ENCODE measurements at places on chromosomes 1 and 21.

- peak; percentile 4 for DNase-seq
Observed at GRCh38 chr1:219215477-219215876, 41.8 kb downstream of the LYPLAL1 start.

DNA sequence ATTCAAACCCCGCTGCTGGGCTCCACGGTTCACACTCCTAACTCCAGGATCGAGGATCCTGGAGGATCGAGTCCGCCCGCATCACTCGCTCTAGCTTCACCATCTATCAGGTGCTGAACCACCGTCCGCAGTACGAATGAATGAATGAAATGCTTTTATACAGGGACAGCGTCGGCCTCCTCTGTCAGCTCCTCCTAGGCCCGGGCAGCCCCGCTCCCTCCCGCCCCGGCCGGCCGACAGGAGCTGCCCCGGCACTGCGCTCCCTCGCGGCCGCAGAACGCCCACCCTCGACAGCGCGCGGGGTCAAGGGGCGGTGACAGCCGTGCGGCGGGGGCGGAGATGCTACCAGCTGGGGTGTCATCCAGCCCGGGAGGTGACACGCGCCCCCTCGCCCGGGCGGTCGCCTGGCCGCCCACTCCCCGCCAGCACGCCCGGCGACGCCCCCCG, 520 bp downstream of the ZBTB17 start:
- peak; percentile 72 for DNase-seq

DNA sequence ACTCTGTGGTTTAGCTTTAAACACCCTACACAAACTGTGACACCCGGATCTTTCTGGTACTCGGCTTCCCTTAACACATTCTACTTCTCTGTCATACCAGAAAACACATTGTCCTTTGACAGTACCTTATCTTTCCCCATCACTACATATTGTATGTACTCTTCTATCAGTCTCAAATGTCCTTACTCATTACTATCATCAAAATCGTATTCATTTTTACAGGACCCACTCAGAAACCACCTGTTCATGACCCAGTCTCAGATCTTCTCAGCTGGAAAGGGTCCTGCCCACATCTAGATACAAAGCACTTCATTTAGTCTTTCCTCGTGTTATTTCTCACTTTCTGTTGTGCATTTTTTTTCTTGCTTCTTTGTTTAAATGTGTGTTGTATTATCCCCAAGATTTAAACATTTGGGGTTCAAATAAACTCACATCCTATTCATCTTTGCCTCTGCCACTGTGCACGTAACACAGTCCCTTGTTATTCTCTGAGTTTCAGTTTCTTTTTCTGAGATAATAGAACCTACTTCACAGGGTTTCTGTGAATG, 27.7 kb downstream of the CD34 start:
- no peak for DNase-seq

GRCh38 chr1:36182734-36183133, 26.8 kb downstream of the MAP7D1 start:
- no peak for DNase-seq

DNA sequence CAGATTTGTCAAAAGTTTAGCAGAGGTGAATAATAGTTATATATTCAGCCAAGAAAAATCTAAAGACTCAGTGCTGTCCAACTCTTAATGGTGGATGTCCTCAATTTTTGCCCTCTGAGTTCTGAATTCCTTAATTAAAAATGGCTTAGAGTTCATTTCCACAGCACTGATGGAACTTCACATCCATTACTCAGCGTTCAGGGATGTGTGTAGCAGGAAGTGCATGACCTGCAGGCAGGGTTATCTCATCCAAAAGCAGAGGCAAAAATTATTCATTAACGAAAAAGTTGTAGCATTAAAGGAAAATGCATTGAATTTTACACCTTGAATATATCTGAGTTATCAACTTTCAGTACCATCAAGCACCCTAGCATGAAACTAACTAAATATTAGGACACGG, 96.7 kb downstream of the ZP4 start:
- no peak for DNase-seq

DNA sequence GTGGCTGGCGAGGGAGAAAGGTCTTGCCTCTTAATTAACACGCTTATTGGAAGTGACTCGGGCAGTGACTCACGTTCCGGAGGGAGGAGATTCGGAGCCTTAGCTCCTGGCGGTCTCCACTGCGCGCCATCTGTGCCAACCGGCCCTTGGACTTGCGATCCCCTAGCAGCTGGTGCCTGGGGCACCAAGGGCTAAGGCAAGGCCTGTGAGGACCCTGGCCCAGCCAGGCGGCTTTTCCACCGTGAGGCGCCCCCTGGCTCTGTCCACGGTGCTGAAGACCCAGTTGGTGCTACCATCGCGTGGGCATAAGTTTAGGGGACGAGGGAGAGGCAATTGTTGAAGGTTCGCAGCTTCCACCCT, 1.3 kb upstream of the SYT6 start:
- DNase-seq, result peak; percentile 68

DNA sequence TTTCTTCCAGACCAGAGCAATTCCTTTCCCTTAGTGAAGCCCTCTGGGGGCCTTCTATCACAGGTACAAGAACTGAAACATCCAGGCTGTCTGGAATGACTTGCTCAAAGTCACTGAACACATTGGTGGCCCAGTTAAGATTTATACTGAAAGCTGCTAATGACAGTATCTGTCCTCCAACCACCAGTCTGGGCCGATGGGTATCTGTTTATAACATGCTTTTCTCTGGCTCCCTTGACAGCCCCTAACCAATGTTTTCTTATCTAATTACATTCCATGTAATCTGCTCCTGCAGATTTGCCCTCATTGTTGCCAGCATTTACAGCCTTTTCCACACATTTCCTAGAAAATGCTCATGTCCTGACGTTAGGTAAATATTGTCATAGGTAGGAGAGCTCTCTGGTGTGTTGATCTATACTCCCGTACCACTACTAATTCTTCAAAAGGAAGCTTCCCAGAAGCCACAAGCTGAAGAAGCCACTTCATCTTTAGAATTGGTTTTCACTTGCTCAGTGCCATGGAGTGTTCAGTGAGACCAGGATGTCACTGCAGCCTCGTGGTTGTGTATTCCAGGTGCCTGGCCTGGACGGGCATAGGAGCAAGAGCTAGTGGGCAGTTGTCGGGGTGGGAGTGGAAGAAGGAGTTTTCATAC, 163.9 kb downstream of the TSEN15 start:
- no peak for DNase-seq

DNA sequence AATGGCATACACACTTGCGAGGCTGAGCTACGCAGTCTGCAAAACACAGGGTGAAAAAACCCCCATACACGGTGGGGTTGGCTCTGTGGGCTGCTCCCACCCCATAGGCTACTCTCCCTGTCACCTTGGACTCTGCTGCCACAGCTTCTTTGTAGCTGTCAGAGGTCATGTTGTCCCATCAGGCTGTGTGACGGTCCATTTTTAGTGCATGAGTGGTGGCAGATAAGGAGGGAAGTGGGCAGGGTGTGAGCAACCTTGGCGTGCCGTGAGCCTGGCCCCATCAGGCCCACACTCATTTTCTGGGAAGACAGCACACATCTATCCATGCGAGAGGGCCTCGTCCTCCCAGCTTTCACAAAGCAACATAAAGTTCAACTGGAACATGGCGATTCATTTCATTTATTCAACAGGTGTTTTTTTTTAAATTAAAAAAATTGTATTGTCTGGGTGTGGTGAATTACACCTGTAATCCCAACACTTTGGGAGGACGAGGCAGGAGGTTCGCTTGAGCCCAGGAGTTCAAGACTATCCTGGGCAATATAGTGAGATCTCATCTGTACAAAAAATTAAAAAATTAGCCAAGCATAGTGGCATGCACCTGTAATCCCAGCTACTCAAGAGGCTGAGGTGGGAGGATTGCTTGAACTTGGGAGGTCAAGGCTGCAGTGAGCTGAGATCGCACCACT, 9.5 kb downstream of the GPR137B start:
- no peak for DNase-seq

GRCh38 chr1:91572044-91572443, 71.4 kb downstream of the CDC7 start:
- DNase-seq, result no peak

DNA sequence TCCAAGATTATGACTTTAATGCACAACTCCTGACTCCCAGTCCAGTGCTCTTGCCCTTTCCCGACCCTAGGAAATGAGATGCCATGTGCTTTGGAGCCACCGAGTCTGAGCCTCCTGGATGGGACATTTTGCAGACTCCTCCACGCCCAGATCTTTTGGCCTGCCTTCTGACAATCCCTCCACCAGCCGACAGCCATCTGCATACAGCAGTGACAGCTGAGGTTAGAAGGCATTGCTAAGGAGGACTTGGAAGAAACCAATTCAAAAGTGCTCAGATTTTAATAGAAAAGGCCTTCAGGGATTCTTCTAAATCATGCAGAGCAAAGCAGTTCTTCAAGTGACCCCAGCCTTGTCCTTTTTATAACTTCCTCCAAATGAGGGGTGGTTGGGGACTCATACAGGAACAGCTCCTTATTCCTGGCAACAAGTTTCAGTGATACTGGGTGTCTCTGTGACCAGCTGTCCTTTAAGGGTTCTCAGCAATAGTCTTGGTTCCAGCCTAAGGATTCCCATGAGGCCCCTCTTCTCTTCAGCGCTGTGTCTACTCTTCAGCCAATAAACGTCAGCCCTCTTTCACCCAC, 369.3 kb downstream of the PBX1 start:
- no peak for DNase-seq

GRCh38 chr1:215987092-215987875, 420.2 kb downstream of the KCTD3 start:
- DNase-seq, result peak; percentile 24

GRCh38 chr1:201749059-201749690, 79.8 kb upstream of the IPO9 start:
- no peak for DNase-seq

GRCh38 chr1:27418326-27419185, 26.1 kb downstream of the GPR3 start:
- DNase-seq, result peak; percentile 96

DNA sequence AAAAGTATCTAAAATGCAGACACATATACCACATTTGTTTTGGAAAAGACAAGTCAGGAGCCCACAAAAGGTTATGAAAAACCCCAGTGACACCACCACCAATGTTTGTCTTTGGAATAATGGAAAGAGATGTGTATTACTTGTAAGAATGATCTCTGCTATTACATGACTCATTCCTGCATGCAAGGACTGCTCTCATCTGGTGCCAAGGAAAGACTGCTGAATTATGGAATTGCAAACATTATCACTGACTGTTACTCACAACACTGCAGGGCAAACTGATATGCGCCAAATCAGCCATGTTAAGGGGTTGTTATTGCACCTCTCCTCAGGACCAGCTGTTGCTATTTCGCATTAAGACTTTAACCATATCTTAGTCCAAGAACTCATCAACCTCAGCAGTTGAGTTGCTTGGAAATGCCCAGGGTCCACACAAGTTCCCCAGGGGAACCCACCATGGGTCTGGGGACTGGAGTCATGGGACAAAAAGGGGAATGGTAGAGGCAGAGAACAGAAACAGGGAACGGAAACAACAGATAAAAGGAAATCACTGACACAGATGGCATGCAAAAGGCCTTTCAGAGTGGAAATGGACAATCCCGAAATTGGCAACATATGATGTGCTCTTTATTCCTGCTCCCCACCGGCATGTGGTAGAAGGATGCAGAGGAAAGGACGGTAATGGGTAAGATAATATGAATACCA, 34.4 kb downstream of the CAPZB start:
- peak; percentile 97 for DNase-seq

- no peak for DNase-seq
Observed at GRCh38 chr1:24381256-24381655, 32.3 kb downstream of the STPG1 start.

GRCh38 chr1:150444232-150444631, 43.0 kb upstream of the TARS2 start:
- DNase-seq, result no peak

GRCh38 chr1:82755671-82756070, 954.9 kb downstream of the ADGRL2 start:
- no peak for DNase-seq

DNA sequence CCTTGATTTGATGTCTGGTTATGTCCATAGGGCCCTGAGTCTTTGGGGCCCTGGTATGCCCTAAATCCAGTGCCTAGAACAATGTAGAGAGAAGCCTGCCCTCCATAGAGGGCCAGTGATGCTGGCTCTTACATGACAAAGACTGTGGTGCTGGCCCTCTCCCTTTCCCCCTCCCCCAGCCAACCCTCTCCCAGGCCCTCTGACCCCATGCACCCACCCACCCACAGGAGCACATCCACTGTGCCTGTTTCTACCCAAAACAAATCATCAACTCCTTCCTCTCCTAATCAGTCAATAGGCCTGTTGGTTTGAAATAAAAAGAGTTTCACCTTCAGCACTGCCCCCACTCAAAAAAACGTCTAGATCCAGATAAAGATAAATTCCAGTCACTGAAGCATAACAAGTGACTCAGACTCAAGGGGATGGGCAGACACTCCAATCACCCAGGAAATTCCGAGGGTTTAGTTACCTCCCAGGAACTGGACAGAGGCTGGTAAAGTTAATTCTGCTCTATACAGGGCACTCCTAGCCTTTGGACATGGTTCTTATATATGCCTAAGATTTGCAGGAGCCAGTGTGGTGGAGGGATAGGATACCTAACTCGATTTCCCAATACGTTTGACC, 144.8 kb upstream of the VANGL1 start:
- DNase-seq, result peak; percentile 93

- DNase-seq, result no peak
Observed at GRCh38 chr21:31403596-31404333, 59.7 kb upstream of the TIAM1 start.

GRCh38 chr1:182260516-182260915, 131.1 kb downstream of the GLUL start:
- no peak for DNase-seq

GRCh38 chr1:185349556-185349955, 32.5 kb upstream of the IVNS1ABP start:
- no peak for DNase-seq

DNA sequence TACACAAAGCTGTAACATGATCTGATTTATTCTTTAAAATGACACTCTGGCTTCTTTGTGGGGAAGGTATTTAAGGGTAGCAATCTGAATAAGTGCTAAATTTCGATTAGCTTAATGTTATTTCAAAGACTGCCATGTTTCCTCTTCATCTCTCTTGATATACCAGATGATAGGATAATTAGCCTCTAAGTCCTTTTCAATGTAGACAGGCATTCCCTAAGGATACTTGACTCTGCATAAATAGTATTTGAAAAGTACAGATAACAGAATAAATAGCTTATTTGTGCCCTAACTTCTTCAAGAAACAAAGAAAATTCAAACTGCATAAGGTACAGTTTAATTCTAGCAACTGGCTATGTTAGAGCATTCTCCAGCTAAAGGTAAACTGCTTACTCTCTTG, 46.2 kb downstream of the ARHGAP29 start:
- DNase-seq, result no peak

DNA sequence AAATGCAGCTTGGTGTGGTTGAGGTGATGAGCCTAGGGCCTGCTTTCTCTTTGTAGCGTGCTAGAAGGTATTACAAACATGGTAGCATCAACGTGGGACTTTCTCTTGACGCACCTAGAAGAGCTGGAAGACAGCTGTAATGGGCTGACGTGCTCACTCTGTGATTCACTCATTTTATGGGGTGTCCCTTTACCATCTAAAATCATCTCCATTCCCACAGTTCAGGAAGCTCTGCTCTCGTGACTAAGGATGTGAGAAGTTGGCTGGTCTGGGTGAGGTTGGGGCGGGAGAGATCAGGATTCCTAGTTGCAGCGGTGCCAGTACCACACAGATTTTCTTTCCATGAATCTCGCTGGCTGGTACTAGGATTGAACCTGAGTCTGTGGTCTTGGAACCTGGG, 4.2 kb downstream of the HTR6 start:
- DNase-seq, result peak; percentile 55
